ENCODE measurements at places on chromosomes 2 and 18. TPM values are rescaled to one million over a fixed set of nuclear protein-coding genes. Genes with fewer than 3 reads are reported as not detected.

The ABCA12 gene
- 0.17 TPM for total RNA-seq

The MARCHF4 gene
- total RNA-seq: 57.2 TPM

The SLC66A3 gene
- total RNA-seq: 36.6 TPM

The CCL20 gene
- 4.4 TPM for total RNA-seq

The UGT1A5 gene
- total RNA-seq: not detected

The ITPRIPL1 gene
- not detected for total RNA-seq

The HMSD gene
- total RNA-seq: 0.54 TPM

The PAX3 gene
- total RNA-seq: not detected

The FBLN7 gene
- 0.42 TPM for total RNA-seq

The GNAL gene
- total RNA-seq: 4.8 TPM

The GIGYF2 gene
- 28.4 TPM for total RNA-seq

The SERPINB10 gene
- not detected for total RNA-seq

The PLCD4 gene
- 0.30 TPM for total RNA-seq

The KLHL41 gene
- total RNA-seq: 0.30 TPM

The PCARE gene
- total RNA-seq: not detected

The ABCG5 gene
- total RNA-seq: not detected

The TRAPPC12 gene
- total RNA-seq: 67.0 TPM

Data from A549 treated with CpdA at 1 μM for 4 hours (cell line).